ENCODE measurements at places on chromosomes 12 and 14.
A peak's percentile ranks its signal among the peaks of the same experiment; 100 is the strongest.

- no peak for DNase-seq
Measured at GRCh38 chr12:13365748-13366366, 169.3 kb downstream of the EMP1 start.

GRCh38 chr14:96799489-96800054 lies 2.4 kb downstream of the VRK1 start:
- DNase-seq: no peak

DNA sequence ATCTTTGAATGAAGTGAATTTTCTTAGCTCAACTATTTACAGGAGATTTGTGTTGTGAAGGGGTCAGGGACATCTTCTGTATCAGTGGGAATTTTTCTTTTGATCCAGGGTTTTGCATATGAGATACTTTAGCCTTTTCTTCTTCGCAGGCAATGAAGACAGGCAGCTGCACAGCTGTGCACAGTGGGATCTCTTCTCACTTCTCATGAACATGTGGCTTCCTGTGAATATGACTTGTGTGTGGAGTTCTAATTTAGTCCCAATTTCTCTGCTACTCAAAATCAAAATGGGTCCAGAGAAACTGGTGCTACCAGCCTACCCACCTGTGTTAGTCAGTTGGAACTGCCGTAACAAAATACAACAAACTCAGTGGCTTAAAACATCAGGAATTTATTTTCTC lies 37.8 kb downstream of the ARF6 start:
- no peak for DNase-seq

GRCh38 chr12:119809023-119809422 lies 68.1 kb downstream of the CIT start:
- no peak for DNase-seq

GRCh38 chr12:100020370-100020769 lies 35.6 kb upstream of the ANKS1B start:
- DNase-seq: no peak

GRCh38 chr12:12611512-12612306 lies at the start of gene CREBL2:
Gene CREBL2, plus strand, starts transcription at chr12:12611876. Its CDS starts 297 bp downstream, at chr12:12612173.
- DNase-seq: peak; percentile 84

GRCh38 chr14:98176892-98177291 lies 1095.1 kb downstream of the BCL11B start:
- DNase-seq: no peak

DNA sequence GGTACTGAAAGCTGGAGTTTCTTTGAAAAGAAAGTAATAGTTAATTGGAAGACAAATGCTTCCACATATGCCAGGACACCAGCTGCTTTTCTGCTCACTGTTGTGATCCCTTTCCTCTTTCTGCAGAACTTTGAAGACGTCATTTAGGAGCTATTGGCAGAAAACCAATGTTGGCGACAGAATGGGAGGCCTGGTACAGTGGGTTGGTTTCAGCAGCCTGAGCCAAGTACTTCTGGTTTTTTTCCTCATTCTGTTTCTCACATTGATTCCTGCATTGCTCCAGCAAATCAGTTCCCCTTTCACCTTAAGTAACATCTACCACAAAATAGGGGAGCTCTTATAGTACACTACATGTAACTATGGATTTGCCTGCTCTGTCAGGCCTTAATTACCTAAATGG lies 96.9 kb downstream of the FIGNL2 start:
- DNase-seq: no peak

GRCh38 chr12:121376754-121377697 lies 22.9 kb upstream of the RNF34 start:
- no peak for DNase-seq

DNA sequence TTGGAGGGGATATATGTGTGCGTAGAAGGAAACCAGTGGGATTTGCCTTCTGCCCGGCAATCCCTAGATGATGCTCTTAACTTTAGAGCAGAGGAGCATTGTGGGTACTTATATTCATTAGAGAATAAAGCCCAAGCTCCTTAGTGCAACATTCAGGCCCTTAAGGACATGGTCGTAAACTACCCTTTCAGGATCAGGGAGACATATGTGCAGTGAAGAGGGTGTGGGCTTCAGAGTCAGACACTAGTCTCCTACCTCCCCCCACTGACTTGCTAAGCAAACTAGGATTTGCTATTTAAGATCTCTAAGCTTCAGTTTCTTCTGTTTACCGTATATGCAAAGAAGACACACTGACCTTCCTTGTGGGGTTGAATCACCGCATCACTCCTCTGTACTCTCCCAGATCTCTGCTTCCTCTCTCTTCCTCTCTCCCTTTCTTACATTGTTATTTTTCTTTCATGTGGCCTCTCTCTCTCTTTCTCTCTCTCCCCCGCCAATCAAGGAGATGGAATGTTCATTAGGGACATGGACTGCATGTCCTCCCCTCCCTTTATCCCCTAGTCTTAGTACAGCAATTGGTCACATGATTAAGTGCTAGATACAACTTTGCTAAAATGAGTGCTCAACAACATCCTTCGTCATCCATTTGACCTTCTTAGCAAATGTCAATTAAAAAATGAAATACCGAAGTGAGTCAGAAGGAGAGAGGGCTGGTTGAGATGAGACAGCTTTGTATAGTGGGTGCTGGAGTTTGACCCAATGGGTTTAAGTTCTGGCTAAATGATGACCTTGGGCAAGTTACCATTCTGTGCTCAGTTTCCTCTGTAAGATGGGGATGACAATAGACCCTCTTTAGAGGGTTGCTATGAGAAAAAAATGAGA lies 91.7 kb downstream of the TMX1 start:
- no peak for DNase-seq

DNA sequence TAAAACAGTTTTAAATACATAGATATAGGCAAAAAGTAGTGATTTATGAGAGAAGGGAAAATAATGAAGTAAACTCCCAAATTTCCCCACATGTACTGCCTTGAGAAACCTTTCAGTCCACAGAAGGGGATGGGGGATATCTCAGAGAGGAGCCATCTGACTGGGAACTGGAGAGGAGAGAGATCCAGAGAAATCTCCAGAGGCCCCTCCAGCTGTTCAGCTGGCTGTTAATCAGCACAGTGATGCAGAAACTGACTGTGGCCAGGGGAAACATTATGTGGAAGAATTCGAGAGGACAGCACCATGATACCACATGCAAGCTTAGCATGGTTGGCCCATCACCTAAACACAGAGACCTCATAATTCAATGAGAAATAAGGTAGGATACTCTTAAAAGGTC lies 1165.9 kb upstream of the TMEM132C start:
- no peak for DNase-seq

DNA sequence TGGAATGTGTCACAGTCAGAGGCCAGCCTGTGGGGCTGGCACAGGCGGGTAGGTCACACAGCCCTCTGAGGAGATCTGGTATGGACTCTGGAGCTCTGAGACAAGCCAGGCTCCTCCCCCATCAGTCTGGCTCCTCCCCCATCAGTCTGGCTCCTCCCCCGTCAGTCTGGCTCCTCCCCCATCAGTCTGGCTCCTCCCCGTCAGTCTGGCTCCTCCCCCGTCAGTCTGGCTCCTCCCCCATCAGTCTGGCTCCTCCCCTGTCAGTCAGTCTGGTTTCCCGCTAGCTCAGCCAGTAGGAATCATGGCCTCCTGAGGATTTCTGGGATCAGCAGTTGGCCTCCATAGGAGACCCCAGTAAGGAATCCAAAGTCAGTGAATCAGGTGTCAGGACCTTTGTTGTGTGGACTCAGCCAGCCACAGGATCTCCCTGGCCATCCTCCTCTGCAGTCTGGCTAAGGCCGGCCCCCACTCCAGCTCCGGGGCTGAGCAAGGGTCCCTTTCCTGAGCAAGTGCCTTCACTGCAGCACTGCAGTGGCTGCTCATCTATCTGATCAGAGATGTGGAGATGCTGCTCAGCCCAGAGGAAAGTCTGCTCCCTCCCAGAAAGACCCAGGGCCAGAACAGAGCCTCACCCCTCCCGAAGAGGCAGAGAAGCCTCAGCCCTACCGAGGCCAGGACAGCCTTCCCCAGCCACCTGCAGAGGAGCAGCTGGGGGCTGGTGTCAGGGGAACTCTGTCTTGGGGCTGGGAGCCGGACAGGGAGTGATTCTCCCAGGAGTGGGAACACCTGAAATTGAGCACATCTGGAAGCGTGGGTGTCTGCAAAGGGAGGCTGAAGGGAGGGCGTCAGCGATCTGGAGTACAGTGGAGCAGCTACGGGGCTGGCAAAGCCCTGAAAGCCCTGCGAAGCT lies 35.7 kb downstream of the IQSEC3 start:
- DNase-seq: no peak

- DNase-seq: no peak
Measured at GRCh38 chr14:71166180-71166837, 259.1 kb downstream of the PCNX1 start.

GRCh38 chr12:94721173-94721572 lies 70.8 kb upstream of the TMCC3 start:
- DNase-seq: no peak

DNA sequence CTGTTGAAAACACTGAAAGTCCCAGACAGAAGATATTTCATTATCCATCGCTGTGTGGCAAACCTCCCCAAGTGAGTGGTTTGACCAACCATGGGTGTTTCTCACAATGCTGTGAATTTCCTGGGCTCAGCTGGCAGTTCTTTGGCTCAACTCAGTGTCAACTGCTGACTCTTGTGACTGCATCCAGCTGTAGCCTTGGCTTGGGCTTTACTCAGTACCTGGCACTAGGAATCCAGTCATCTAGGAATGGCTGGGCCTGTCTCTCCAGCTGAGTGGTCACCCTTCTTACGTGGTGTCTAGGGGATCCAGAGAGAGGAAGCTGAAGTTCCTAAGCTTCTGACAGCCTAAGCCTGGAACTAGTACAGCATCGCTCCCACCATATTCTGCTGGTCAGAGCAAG lies 80.7 kb upstream of the PSMC1 start:
- no peak for DNase-seq

GRCh38 chr12:118840399-118840798 lies 140.9 kb upstream of the SRRM4 start:
- DNase-seq: no peak

DNA sequence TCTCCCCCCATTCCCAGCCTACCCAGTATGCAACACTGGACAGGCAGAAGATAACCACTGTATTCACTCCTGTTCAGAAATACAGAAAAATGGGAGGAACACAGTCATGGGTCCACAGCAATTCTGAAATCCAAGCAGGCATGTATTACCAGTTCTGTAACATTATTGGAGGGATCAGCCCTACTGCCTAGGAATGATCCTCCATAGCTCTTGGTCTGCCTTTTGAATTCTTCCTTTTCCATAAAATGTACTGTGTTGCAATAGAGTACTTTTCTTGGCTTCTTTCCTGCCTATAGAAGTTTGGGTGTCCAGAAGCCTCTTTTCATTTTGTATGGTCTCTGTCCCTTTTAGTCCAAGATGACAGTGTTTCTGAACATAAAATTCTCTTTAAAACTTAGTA lies 46.5 kb downstream of the SPATS2 start:
- DNase-seq: no peak

DNA sequence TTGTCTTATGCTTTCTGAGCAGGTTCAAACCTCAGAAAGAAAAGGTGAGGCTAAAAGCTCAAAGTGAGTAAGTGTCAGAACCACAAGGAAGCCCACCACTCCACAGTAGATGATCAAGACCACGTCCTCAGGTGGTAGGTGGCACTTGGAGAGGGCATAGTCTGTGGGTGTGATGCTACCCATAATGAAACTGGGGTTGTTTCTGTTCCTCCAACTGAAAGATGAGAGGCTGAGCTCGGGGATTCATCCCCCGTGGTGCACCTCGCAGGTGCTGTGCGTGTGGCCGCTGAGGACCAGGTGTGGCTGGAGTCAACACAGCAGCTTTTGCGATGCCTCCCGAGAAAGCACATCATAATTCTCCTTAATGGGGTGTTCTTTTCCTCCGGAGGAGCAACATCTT lies 285.7 kb downstream of the TTC8 start:
- DNase-seq: no peak

- peak; percentile 71 for DNase-seq
Measured at GRCh38 chr12:28563936-28564335, 373.7 kb downstream of the CCDC91 start.

GRCh38 chr14:53195949-53196348 lies 42.8 kb upstream of the DDHD1 start:
- DNase-seq: no peak

DNA sequence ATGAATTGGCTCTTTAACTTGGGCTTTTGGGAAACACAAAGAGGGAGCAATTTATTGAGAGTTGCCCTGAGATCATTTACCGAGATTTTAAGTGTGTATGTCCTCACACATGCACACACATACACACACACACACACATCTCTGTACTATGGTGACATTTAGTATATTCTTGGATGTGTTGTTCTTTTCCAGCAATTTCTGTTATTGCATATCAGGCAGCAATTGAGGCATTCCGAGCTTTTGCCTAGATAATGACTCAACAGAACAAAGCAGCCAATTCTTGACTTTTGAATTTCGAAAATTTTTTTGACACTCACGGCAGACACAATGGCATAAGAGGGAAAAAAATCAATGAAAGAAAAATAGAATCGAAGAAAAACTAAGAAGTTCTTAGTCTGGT lies 248.5 kb downstream of the DUSP6 start:
- DNase-seq: no peak

GRCh38 chr14:54660604-54661111 lies 93.7 kb downstream of the SAMD4A start:
- no peak for DNase-seq

DNA sequence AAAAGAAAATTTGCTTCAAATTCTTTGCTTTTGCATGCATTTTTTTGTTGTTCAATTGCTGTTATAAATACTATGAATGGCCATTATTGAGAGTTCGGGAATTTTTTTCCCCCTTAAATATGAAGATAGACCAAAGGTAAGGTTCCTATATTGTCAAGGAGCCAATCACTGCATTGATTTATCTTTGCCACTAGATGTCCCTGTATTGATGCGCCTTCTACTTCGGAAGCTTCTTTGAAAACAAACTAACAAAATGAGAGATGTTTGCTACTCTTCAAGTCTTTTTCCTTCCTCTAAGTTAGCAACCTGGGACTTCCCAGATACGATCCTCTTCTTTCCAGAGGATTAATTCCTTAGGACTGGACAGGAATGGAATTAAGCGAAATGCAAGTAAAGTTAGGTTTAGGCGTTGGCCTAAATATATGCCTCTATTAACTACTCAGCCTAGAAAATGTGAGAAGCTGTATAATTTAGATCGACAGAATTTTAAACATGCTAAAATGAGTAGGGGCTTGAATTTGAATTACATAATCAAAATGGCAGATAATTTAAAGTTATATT lies 318.1 kb downstream of the AEBP2 start:
- no peak for DNase-seq

DNA sequence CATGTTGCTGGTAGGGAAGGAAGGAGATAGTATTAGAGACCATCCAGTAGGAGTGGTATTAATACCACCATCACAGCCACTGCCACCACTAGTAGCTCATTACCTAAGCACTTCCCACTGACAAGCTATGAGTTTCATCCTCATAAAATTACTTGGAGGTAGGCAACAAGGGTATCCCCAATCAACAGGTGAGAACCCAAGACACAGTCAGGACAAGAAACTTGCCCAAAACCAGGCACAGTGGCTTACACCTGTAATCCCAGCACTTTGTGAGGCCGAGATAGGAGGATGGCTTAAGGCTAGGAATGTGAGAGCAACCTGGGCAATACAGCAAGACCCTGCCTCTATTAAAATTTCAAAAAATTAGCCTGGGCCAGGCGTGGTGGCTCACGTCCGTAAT lies 5.5 kb downstream of the ADCY6 start:
- no peak for DNase-seq

GRCh38 chr12:67692966-67693365 lies 44.4 kb downstream of the DYRK2 start:
- no peak for DNase-seq

Data from BJ (cell line).